ENCODE measurements at places on chromosomes 7 and 10.

GRCh38 chr7:50346545-50347497, 42.3 kb downstream of the IKZF1 start:
- no peak for DNase-seq

GRCh38 chr10:88216976-88217375, 353.6 kb downstream of the PTEN start:
- DNase-seq: no peak

DNA sequence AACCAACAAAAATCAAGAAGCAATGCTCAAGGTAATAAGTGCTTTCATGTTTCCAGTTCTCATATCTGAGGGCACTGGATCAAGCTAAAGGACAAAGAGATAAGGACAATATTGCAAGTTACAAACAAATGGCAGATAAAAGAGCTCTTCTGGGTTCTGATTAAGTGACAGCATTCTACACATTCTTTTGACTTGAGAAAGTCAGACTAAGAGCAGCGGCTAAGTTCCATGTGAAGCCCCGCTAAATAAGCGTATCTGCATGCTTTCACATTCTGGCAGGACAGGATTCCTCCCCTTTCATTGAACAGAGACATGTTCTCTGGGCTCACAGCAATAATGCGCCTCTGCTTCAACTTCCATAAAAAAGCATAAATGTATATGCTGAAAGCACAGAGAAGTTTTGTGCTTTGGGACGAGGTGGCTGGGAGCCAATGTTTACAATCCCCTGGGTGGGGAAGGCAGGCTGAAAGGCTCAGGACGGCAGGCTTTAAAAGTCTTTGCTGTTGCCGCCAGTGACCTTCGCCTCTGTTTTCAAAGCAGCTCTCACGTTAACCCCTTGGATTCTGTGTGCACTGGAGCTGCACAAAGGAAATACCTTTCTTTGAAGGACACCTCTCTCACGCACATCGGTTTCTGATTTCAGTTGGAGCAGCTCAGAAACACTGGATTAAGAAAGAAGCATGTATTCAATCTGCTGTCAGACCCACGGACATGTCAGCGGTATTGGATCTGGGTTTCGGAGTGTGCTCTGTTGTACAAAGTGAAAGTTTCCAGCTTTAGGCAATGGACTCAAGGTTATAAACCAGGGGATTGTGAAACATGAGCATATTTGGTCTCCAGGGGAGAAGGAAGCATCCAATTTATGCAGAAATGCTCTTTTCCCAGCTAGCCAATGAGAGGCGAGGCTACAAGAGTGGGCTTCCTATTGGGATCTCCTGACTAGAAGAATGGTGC, 105.4 kb upstream of the FAM133B start:
- DNase-seq: peak; percentile 93

- no peak for DNase-seq
These were observed 450.1 kb upstream of the MKI67 start for GRCh38 chr10:128576336-128576735.

DNA sequence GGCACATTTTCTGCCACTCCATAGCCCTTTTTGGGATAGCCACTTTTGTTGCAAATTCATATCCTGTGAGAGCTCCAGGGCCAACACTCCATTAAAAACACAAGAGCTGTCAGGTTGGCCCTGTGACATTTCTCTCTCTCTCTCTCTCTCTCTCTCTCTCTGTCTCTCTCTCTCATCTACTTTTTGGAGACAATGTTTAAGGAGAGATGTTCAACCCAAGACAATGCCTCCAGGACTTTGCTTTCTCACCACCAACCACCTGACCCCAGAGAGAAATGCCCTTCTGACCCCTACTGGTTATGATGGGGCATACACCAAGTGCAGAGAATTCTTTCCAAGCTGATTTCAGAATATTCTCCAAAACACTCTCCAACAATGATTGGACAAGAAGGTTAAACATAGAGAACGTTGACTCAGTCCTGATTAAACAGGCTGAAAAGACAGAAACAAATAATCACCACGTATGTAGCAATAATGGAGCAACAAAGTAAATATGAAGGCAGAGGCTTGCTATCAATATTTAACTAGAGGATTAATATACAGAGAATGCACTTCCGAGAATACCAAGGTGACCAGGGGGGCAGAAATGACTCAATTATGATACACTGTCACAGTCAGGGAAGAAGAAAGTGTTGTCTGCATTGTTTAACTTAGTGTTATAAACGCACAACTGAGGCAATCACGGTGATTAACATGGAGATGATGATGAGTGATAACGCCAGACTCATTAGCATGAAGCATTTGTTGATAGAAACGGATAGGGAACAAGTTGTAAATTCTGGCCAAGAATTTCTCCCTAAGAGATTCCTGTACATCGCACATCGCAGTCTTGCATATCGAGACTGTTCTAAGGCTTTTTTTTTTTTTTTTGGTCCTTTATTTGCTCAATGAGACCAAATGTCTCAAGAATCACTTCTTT, 178.5 kb downstream of the NRP1 start:
- DNase-seq: peak; percentile 88

DNA sequence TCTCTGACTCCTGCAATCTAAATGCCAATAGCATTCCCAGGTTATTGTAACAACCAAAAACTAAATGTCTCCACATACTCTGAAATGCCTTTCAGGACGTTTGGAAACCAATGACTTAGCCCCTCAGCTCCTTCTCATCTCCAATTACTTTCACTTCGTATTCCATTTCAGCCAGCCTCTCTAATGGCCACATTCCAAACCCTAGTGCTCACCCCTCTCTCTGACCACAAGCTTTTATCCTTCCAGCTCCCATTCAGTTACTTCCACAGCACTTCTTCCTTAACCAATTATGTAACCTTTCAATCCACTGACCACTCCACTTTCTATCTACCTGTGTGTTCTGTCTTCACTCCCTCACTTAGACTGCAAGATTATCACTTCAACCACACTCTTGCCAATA, 4.3 kb downstream of the NOC3L start:
- DNase-seq: peak; percentile 92

DNA sequence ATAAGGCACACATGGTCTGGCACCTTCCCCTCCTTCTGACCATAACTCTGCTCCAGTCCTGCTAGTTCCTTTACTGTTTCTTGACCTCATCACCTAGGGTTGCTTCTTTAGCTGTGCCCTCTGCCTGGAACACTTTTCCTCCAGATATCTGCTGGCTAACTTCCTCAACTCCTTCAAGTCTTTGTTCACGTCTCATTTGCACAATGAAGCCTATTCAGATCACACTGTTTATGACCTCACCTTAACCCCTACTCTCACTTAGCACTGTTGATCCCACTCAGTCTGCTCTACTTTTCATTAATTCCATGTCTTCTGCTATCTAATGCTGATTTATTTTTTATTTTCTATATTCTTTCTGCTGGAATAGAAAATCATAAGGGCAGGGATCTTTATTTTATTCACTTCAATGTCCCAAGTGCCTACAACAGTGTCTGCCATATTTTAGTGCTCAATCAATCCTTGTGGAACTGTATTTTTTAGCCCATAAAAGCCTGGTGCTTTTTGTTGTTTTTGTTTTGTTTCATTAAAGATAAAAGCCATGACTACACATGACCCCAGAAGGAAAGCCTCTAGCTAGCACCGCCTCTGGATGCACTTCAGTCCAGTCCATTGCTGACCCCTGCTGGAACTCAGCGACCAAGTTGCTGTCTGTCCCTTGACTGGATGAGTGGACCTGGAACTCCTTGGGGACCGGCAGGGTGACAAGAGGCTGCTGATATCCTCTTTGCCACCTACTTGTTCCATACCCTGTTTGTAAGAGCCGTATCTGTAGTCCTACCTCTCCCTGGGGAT, 12.3 kb downstream of the KLF14 start:
- DNase-seq: peak; percentile 71

- DNase-seq: peak; percentile 72
These were observed 1.9 kb upstream of the ARL4A start for GRCh38 chr7:12685550-12685949.

- peak; percentile 72 for DNase-seq
These were observed 196.0 kb downstream of the RNLS start for GRCh38 chr10:88386821-88387773.

- DNase-seq: no peak
These were observed 700 bp downstream of the SMC3 start for GRCh38 chr10:110568055-110568735.

- no peak for DNase-seq
These were observed 7.4 kb upstream of the OSBPL3 start for GRCh38 chr7:24987331-24987842.

DNA sequence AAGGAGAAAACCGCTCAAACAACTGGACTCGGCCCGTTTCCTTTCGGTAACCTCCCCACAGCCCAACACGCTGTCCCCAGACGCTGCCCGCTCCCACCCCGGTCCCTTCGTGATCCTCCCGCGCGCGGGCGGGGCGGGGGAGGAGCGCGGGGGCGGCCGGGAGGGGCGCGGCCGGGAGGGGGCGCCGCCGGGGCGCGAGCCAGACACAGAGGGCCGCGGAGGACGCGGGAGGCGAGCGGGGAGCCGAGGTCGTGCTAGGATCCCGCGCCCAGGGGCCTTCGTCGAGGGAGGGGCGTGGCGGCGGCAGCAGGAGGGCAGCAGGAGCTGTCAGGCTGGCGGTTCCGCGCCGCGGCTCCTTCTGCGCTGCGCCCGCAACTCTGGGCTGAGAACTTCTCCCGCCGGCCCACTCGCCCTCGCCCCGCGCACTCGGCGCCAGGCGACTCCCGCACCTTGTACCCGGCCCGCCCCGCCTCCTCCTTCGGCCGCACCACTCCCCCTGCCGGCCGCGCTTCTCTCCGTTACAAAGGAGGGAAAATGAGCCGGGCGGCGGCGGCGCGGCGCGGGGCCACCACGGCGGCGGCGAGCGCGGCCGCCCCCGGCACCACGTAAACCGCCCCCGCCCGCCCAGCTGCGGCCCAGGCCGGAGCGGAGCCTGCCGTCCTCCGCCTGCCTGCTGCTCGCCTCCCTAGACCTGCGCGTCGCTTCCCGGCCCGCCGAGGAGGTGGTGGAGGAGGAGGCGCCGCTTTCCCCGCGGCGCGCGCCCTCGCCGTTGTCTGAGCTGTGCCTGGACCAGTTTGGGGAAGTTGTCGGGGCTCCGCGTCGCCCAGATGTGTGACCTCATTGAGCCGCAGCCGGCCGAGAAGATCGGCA, at the start of gene CDK14:
TSS of gene CDK14 (plus strand) at position 521 of the 870 bp plus-strand sequence. CDS start at position 828, 307 bp downstream.
- peak; percentile 55 for DNase-seq

DNA sequence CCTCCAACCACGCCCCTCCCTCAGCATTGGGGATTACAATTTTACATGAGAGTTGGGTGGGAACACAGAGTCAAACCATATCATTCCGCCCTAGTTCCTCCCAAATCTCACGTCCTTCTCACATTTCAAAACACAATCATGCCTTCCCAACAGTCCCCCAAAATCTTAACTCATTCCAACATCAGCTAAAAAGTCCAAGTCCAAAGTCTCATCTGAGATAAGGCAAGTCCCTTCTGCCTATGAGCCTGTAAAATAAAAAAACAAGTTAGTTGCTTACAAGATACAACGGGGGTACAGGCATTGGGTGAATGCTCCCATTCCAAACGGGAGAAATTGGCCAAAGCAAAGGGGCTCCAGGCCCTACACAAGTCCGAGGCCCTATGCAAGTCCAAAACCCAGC, 77.7 kb upstream of the CAPZA2 start:
- DNase-seq: no peak

GRCh38 chr7:6022707-6023106, 8.5 kb upstream of the ANKRD61 start:
- DNase-seq: no peak

DNA sequence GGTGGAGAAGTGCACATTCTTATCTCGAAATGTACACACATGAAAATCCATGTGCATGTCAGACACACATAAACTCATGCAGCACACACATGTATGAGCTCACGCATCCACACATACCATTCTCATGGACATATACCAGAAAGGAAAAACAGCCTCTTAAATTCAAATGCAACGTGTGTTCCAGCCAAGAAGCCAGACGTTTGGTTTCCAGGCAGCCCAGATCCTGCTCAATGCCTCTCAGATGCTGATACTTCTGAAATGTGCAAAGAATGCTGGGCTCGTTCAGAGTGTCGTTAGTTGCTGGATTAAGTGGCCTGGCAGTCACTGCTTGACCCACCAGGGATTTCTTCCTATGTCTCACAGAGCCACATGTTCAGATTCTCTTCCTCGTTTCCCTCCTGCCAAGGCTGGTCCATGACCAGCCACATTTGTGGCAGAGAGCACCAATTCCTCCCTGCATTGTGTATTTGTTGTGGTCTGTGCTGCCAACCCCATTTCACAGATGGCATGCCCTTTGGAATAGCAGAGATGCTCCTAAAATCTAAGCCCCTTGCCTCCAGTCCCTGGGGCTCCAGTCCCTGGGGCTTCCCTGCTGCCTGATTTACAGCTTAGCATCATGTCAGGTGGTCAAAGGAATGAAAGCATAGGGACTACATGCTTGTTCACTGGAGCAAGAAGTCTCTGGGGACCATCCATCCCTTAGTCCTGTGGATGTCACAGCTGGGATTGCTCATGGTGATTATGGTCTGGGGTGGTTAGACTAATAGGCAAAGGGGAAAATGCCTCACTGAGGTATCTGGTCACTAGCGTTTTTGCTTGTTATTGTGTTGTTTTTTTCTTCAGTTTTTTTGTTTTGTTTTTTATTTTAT, 426.6 kb downstream of the PLXNA4 start:
- no peak for DNase-seq

- no peak for DNase-seq
These were observed 30.5 kb upstream of the ZNF273 start for GRCh38 chr7:64872351-64873154.

- DNase-seq: peak; percentile 14
These were observed 42.4 kb upstream of the FAM20C start for GRCh38 chr7:149791-150636.

- no peak for DNase-seq
These were observed 4.0 kb downstream of the FZD8 start for GRCh38 chr10:35638101-35638500.

DNA sequence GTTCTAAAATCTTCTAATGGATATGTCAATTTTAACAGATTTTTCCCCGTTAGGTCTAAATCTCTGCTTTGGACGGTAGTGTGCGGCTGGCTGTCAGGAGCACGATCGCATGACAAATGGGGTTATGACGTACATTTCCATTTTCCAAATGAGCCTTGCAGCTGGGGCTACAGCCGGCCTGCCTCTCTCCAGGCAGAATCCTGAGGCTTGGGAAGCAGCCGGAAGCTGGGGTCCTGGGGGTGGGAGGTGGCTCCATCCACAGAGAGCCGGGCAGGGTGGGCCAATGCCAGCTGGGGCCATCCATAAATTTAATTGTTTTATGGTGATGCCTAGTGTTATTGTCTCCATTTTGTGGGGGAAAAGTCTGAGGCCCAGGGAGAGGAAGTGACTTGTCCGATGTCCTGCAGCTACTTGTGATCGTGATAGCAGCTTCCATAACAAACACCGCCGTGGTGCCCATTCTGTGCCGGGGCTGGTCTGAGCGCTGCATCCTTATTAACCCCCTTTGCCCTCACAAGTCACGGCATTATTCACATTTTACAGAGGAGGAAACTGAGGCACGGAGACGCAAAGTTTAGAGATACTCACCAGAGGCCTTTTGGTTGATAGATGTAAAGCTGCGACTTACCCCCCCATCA, 53.0 kb upstream of the EBF3 start:
- DNase-seq: no peak

GRCh38 chr7:95529701-95530100, 44.0 kb downstream of the ASB4 start:
- DNase-seq: no peak

DNA sequence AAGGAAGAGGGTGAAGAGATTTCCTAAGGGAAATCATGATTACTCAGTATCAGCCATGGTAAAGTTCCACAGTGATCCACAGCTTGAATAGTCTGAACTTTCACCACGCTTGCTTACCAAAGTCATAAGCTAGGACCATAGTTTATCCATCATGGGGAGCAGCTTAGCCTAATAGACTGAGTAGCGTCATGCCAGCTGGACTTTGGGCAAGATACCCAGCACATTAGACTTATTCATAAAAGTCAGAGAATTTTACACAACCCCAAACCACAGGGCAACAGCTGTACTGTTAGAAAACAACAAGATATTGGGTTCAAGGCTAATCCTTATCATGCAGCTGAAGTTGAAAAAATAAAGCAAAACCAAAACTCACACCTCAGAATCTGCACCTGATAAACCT, 491.0 kb downstream of the XPNPEP1 start:
- DNase-seq: no peak
